ENCODE measurements at places on chromosomes 7 and 10. TPM values are rescaled to one million over a fixed set of nuclear protein-coding genes. Genes with fewer than 3 reads are reported as not detected.

The FANK1 gene
- 2.8 TPM for total RNA-seq

The DKK1 gene
- total RNA-seq = 39.9 TPM

DNA sequence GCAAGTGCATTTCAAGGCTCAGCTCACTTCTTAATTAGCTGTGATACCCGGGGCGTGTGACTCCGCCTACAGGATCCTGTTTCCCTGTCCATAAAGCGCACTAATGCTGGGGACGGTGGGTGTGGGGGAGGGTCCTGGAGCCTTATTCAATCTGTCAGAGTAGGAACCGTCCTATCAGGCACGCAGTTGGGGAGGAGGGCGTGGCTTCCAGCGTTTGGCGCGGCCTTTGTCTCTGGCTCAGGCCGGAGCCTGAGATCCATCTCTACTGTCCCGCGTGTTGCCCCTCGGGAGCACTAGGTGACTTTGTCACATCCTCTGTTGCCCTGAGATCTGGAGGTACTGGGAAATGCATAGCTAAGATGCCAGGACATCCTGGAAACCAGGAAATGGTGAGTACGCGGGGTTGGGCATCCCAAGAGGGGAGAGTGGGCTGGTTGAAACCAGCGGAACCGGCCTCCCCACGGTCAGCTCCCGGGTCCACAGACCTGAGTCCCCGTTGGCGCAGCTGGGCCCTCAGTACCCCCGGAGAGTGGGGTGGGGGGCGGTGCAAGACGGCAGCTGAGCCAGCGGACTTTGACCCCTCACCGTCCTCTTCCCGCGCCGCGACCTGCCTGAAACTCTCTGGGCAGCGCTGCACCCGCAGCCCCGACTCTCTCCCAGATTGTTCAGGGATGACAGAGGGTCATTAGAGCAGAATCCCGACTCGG lies 104.4 kb upstream of the ZNF92 start:
- no peak for DNase-seq

The NUTM2D gene
- total RNA-seq = 1.0 TPM

DNA sequence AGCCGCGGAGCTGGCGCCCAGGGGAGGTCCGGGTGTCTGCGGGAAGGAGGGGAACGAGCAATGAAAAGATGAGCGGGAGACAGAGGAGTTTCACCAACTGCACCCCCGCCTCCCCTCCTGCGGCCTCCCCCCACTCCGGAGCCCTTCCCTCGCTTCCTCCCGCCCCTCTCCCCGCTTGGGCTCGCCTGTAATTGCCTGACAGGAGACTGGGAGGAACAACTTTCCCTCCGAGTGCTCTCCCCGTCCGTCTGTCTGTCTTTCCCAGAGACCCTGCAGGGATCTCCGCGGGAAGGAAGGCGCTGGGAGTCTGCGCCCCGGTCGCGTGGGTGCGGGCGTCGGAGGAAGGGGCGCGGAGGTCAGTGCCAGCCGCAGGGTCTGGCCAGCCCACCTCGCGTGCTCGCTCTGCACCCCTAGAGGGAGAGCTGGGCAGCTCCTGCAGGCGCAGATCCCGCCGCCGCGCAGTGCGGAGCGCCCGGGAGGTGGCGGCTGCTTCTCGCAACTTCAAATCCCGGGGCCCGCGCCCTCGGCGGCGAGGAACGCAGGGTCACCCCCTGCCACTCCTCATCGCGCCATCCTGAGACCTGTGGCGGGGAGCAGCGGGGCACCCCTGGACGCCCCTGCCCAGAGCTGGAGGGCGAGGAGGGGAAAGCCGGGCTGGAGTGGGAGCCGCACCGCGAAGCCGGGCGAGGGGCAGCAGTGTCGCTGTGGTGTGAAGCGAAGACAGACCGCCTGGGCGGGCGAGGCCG lies 511 bp upstream of the NRP1 start:
- DNase-seq = no peak

The FXYD4 gene
- not detected for total RNA-seq

Data from epithelial cell of proximal tubule (primary cell).